ENCODE measurements at places on chromosomes 2 and 18.

DNA sequence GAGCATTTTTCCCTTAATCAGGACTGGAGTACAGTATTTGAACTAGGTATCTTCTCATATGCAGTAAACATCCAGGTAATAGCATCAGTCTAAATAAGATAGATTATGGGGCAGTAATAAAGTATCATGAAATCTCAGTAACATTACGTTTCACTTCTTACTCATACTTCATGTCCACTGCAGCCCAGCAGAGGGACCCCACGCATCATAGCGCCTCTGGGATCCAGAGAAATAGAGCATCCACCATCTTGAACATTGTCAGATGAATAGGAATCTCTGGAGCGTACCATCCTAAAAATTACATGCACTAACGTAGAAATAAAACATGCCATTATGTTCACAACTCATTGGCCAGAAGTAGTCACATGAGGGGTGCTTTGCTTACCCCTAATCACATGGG, 499.0 kb downstream of the CPS1 start:
- peak; percentile 33 for DNase-seq

DNA sequence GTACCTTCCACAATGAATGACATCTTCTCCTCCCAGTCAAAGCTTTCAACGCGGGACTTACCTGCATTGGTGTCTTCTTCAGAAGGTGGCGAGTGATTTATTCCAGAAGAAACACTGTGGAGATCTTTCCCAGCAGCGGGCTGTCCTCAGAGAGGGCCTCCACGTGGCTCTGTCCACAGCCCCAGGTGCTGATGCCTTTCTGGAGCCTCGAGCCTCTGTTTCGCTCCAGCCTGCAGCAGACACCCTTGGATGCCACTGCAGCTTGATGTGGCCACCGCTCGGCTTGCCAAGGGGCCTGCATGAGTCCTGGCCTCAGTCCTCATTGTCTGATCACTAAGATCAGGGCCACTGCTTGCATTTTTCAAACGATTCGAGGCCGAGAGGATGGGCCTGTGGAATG, 46.6 kb upstream of the GALR1 start:
- peak; percentile 27 for DNase-seq

- DNase-seq, result peak; percentile 66
Measured at GRCh38 chr2:152635635-152636298, 81.5 kb downstream of the PRPF40A start.

DNA sequence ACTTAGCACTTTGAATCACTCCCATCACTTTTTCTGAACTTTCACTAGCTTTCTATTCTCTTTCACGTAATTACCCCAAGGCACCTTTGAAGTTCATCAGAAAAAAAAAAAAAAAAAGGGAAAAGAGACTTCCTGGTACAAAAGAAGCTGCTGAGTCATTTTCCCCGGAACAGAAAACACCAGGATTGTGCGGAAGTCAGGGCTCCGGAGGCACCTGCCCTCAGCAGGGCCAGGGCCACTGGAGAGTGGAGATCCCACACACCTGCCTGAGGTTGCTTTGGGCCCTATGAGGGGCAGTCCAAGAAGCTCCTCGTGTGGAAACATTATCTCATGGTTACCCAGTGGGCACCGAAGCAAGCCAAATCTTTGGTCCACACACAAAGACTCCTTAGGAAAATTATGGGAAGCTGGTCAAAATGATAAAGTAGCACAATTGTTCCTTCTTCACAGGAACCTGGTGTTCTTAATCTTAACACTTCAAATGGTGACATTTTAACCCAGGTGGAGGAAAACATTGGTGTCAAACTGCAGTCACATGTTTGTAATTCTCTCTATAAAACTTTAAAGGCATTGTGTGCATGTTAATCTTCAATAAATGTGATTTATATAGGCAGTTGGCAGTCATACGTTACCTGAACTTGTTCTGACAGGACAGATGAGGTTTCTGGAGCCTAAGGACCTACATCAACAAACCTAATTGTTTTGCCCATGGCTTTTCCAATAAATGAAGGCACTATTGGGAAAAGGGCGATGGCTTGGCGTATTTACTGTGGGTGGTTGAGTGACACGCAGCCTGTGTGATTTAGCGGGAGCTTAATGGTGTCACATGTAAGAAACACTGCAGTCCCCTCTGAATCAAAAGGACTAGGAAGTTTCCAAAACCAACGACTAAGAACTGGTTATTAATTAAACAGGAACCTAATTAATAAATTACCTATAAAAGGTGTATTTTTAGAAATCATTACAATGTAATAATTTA, 23.4 kb upstream of the FAM110C start:
- no peak for DNase-seq

GRCh38 chr18:77754475-77755044, 504.9 kb downstream of the GALR1 start:
- DNase-seq, result no peak

DNA sequence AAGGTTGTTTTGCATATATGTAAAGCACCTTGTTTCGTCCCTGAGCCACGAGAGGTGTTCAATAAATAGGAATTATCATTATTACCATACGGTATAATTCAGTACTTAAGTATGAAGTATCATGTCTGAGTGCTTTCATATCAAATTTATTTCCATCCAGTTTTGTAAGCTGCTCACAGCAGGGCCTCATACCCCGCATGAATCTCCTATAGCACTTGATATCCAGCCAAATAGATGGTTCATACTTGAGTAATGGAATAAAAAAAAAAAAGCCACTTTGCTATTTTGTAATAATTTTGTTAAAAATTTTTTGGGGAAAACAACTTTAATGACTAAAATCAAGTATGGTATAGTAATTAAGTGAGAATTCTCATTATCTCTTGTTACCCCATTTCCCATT, 160.8 kb upstream of the NOSTRIN start:
- peak; percentile 60 for DNase-seq

- no peak for DNase-seq
Measured at GRCh38 chr2:215171796-215172195, 33.4 kb upstream of the ABCA12 start.

GRCh38 chr2:95346231-95346737, 49.1 kb downstream of the KCNIP3 start:
- peak; percentile 80 for DNase-seq

DNA sequence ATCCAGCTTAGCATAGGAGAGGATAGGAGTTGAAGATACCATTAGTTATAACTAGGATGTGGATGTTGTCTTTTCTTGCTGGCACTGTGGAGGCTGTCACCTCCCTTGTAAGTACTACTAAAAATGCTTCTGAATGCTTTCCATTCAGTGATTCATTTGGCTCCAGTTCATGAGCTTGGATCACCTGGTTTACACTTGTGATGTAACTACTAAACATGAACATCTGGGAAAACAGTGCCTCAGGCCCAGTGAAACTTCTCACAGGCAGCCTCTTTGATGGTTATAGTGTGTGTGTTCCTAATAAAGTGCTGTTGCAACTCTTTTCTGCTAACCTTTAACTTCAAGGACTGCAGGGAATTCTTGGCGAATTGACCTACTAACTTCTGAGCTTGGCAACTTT, 13.0 kb upstream of the SLC9A2 start:
- DNase-seq, result no peak

DNA sequence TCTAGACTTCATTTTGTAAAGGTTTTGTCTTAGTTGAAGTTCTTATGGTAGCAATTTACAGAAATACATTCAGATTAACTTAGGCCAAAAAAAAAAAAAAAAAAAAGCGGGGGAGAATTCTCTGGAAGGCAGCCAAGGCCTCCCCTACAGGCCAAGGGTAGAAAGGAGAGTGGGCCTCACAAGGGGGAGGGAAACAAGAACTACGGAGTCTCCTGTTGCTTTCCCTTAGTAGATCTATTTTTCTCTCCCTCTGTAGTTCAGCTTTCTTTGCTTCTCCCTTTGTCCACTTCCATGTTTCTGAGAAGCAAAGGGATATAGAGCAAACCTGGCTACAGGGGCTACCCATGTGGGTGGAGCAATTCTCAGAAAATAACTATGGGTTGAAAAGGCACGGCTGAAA, 2.4 kb upstream of the STK11IP start:
- no peak for DNase-seq

DNA sequence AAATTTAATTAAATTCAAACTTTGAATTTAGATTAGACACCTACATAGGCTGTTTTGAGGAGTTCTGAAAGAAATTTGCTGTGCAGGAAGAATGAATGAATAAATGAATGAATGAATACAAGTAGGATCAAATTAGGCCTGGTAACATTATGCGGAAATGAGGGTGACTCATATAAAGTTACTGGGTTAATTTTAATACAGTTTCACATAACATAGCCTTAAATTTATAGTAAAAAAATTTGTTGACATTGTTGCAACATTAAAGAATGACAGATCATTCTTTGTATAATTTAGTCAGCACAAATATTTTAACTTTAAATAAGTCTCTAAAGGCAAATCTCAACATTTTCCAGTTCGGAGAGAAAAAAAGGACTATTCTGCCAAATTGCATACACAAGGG, 1293.1 kb upstream of the SLC39A10 start:
- no peak for DNase-seq

- no peak for DNase-seq
Measured at GRCh38 chr18:79400591-79401381, 5.1 kb downstream of the NFATC1 start.

- DNase-seq, result peak; percentile 17
Measured at GRCh38 chr2:237967463-237967951, 693 bp downstream of the UBE2F start.

DNA sequence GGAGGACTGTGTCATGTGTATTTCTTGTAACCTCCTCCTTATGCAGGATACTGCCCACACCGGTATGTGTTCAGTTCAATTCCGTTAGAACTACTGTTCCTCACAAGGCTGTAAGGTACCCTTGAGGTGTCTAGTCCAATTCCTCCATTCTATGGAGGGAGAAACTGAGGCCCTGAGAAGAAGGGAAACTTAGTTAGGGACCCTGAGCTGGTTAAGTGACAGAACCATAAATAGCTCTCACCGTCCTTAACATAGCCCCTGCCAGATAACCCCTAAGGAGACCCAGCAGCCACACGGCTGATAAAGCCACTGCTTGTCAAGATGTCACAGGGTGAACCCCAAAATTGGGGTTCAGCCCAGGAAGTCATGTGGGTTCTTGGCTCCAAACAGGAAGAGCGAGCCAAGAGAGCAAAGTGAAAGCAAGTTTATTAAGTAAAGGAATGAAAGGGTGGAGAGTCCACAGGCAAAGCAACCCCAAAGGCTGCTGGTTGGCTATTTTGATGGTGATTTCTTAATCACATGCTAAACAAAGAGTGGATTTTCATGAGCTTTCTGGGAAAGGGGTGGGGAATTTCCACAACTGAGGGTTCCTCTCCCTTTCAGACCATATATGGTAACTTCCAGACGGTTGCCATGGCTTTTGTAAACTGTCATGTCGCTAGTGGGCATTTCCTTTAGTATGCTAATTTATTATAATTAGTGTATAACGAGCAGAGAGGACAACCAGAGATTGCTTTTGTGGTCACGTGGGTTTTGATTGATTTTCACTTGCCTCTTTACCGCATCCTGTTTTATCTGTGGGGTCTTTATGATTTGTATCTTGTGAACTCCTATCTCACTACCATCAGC, 83.4 kb upstream of the RTN4 start:
- DNase-seq, result peak; percentile 97

DNA sequence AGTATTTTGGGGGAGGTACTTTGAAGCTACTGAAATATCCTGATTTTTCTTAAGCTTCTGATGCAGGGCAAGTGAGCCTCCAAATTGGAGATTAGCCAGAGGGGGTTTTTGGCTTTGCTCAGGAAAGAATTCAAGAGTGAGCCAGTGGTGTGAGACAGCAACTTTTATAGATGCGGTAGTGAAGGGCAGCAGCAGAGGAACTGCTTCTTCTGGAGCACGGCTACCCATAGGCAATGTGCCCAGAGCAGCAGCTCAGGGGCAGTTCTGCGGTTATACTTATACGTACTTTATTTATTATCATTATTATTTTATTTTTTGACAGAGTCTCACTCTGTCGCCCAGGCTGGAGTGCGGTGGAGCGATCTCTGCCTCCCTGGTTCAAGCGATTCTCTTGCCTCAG, 19.8 kb upstream of the NT5DC4 start:
- DNase-seq, result peak; percentile 56

- peak; percentile 38 for DNase-seq
Measured at GRCh38 chr2:17719562-17720371, 33.8 kb downstream of the SMC6 start.

- DNase-seq, result no peak
Measured at GRCh38 chr2:234621120-234621519, 124.2 kb upstream of the ARL4C start.

DNA sequence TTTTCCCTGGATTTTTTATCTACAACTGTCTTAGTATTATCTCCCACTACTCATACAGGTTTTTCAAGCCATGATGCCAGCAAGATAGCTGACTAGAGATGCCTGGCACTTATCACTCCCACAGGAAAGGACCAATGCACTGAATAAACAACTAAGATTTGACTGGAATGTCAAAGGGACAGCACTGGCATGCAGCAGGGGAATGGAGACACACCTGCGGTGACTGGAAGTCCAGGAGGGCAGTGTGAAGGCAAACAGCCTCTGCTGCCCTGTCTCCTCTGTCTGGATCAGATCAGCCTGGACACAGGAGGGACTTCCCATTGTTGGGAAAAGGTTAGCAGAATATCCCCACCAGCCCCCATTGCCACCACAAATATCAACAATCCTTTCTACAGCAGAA, 85.1 kb downstream of the TMEM237 start:
- DNase-seq, result no peak
